ENCODE measurements at places on chromosomes 2 and 18. TPM values are rescaled to one million over a fixed set of nuclear protein-coding genes. Genes with fewer than 3 reads are reported as not detected.

The KIAA2012 gene
- 0.11 TPM for total RNA-seq

The PTMA gene
- 299 TPM for total RNA-seq

The COLEC11 gene
- 30.0 TPM for total RNA-seq

The PRSS56 gene
- total RNA-seq: not detected

The RAX gene
- total RNA-seq: not detected

The PCARE gene
- total RNA-seq: not detected

The REEP1 gene
- 0.61 TPM for total RNA-seq

The FN1 gene
- total RNA-seq: 938 TPM

DNA sequence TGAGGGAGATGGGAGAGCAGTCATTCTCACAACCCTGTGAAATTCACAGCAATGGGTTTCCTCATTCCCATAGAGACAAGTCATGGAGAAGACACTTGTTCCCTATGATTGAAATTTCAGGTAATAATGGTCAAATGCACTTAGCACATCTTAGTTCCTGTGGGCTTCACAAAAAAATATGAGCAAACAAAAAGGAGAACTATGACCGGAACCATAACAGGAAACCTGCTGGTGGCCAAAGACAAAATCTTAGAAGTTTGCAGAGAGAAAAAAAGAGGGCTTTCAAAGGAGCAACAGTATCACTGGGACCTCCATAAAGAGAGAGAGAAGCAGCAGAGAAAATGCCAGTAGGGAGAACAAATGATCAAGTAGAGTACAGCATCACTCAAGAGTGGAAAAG is 138.9 kb upstream of the APCDD1 start:
- no peak overlapping the region for H3K4me3 ChIP-seq
- H3K36me3 ChIP-seq: no peaks in the 10 kb centered on the region
- no peaks in the 10 kb centered on the region for H3K4me1 ChIP-seq
- DNase-seq: no peak
- H3K27me3 ChIP-seq: no peaks in the 10 kb centered on the region

- H3K27ac ChIP-seq: no peak overlapping the region
- no peaks in the 10 kb centered on the region for H3K27me3 ChIP-seq
- no peaks in the 10 kb centered on the region for H3K4me1 ChIP-seq
- no peak overlapping the region for H3K4me3 ChIP-seq
- no peaks in the 10 kb centered on the region for H3K36me3 ChIP-seq
- DNase-seq: no peak
Observed at GRCh38 chr2:146661473-146662096, 1183.2 kb upstream of the ACVR2A start.

GRCh38 chr2:84338069-84338468 is 121.0 kb downstream of the SUCLG1 start:
- no peak overlapping the region for H3K27ac ChIP-seq
- H3K27me3 ChIP-seq: no peaks in the 10 kb centered on the region
- no peak for DNase-seq
- no peak overlapping the region for H3K4me3 ChIP-seq

- H3K4me3 ChIP-seq: no peak overlapping the region
- no peaks in the 10 kb centered on the region for H3K4me1 ChIP-seq
- H3K27ac ChIP-seq: no peak overlapping the region
- no peaks in the 10 kb centered on the region for H3K36me3 ChIP-seq
- no peak for DNase-seq
Observed at GRCh38 chr18:44741511-44741910, 60.8 kb downstream of the SETBP1 start.

GRCh38 chr2:239476029-239476756 is 75.4 kb upstream of the HDAC4 start:
- H3K27ac ChIP-seq: no peak overlapping the region
- no peak for DNase-seq
- no peaks in the 10 kb centered on the region for H3K4me1 ChIP-seq
- no peaks in the 10 kb centered on the region for H3K27me3 ChIP-seq
- H3K36me3 ChIP-seq: no peaks in the 10 kb centered on the region
- H3K4me3 ChIP-seq: no peak overlapping the region

- H3K36me3 ChIP-seq: peaks cover 2% of the 10 kb centered on the region
- no peaks in the 10 kb centered on the region for H3K4me1 ChIP-seq
- no peak overlapping the region for H3K27ac ChIP-seq
Observed at GRCh38 chr2:237996021-237996593, 29.3 kb downstream of the UBE2F start.

DNA sequence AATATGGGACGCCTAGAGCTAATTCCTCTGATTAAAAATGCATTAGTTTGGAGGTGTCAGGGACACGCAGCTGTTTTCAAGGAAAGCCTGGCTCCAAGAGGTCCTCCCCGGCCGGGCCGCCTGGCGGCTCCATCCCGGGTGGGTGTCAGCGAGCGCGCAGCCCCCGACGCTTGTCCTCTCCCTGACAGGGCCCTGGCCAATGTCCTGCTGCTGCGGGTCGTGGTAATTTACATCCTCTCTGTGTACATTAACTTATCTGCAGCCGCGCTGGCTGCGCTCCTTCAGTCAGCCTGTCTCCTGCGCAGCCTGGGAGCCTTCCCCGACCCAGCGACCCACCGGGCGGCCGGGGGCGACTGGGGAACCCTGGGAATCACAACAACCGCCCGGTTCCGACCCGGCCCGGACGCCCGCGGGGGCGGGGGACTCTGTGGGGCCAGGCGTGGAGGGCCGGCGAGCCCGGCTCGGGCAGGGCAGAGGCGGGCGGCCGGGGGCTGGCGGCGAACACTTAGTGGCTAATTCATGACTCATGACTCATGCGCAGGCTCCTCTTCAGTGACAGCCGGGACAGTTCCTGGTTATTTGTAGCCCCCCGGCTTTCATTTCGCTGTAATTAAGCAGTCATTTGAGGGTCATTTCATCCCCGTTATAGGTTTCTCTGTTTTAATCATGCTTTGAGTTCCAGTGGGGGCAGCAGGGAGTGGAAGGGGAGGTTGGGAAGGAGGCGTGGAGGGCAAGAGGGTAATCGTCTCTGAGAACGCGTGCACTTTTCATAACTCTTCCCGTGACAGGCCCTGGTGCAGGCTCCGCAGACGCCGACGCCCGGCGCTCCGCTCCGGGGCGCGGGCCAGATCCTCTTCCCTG is 141.9 kb upstream of the CTAGE1 start:
- H3K27ac ChIP-seq: peak overlapping the region; percentile 90
- H3K36me3 ChIP-seq: no peaks in the 10 kb centered on the region
- H3K4me1 ChIP-seq: peaks cover 17% of the 10 kb centered on the region
- peak overlapping the region; percentile 59 for H3K4me3 ChIP-seq
- no peaks in the 10 kb centered on the region for H3K27me3 ChIP-seq

DNA sequence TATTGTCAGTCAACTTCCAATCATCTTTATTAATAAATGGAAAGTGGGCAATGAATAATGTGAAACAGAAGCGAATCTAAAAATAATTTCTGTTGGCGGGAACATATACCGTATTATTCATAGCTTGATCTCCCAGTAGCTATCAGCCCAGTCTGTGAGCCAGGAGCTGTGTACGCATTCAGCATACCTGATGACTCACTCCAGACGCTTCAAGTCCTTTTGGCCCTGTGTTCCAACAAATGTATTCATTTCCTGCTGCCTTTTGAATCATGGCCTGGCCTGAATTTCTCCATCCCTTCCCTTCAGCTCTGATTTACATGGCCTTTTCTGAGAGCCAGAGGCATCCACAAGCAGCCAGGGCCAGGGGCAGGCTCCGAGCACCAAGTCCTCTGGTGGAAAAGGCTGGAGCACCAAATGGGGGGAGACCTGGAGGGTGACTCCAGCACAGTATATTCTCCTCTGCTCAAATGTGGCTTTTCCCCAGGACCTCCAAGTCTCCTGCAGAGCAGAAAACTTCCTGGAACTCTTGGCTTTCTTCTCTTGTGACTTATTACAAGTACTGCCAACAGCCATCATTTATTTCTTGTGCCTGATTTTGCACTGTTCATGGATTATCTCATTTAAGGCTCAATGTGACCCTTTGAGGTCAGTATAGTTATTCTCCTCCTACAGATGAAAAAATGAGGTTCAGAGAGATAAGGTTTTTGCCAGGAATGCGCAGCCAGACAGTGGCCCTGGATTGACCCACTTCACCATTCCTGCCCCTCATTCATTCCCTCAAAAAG is 108.7 kb downstream of the EN1 start:
- H3K4me3 ChIP-seq: no peak overlapping the region
- no peak overlapping the region for H3K27ac ChIP-seq
- H3K4me1 ChIP-seq: no peaks in the 10 kb centered on the region
- no peak for DNase-seq

DNA sequence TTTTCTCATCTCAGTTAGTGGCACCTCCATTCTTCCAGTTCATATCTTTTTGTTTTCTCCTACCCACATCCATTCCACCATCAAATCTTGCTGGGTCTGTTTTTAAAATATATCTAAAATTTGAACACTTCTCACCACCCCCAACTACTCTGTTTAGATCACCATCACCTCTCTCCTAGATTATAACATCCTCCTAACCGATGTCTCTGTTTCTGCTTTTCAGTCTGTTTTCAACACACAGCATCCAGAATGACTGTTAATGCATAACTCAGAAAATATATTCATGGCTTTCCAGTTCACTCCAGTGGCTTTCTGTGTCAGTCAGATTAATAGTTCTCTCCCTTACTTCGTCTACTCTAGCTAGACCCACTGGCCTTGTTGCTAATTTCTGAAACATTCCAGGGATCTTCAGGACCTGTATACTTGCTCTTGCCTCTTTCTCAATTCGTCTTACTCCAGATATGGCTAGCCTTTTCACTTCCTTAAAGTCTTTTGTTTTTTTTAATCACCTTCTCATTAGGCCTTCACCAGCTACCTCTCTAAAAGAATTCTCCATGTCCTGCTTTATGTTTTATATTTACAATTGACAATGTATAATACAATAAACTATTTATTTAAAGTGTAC is 105.3 kb downstream of the COMMD1 start:
- DNase-seq: no peak
- no peaks in the 10 kb centered on the region for H3K27me3 ChIP-seq
- H3K4me1 ChIP-seq: peaks cover 20% of the 10 kb centered on the region
- no peak overlapping the region for H3K27ac ChIP-seq
- H3K36me3 ChIP-seq: no peaks in the 10 kb centered on the region

GRCh38 chr18:67636597-67637385 is 120.3 kb upstream of the DSEL start:
- no peaks in the 10 kb centered on the region for H3K4me1 ChIP-seq
- DNase-seq: no peak
- H3K36me3 ChIP-seq: no peaks in the 10 kb centered on the region
- H3K27me3 ChIP-seq: no peaks in the 10 kb centered on the region
- H3K4me3 ChIP-seq: no peak overlapping the region

- no peaks in the 10 kb centered on the region for H3K27me3 ChIP-seq
- peaks cover 22% of the 10 kb centered on the region for H3K4me1 ChIP-seq
- no peaks in the 10 kb centered on the region for H3K36me3 ChIP-seq
- no peak for DNase-seq
Observed at GRCh38 chr2:218805627-218806026, 23.7 kb downstream of the CYP27A1 start.

DNA sequence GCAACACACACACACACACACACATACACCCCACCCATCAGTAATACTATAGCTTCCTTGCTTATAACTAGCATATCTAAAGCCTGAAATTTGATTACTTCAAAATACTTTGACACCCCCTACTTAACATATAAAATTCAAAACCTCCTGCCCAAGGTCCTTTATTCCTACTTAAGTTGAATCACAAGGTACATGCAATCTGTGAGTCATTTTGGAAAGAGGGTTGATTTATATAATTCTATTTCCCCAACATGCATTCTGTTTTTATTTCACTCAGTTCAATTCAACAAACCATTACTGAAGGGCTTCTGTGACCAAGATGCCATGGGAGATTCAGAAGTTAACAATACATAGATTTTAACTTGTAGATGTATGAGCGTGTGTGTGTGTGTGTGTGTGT is 420.7 kb downstream of the METTL4 start:
- H3K36me3 ChIP-seq: no peaks in the 10 kb centered on the region
- H3K27me3 ChIP-seq: no peaks in the 10 kb centered on the region
- no peak overlapping the region for H3K4me3 ChIP-seq
- H3K4me1 ChIP-seq: no peaks in the 10 kb centered on the region

DNA sequence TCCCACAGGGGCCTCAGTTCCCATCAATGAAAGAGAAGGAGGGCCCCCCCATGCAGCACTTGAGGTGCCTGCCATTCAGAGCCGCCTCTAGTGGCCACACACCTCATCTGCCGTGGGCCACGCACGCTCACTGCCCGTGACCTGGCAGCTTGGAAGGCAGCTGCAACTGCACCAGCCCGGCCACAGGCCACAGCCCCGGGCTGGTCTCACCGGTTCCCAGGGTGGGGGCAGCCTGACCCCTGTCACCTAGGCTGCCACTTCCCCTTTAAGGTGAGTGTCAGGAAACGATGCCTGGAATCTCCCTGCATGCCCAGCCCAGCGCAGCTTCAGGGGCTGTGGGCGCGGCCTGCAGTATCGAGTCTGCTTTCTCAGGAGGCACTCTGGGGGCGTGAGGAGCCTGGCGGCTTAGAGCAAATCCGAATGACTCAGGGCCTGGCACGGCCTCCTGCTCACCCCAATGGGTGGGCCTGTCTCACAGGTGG is 2.6 kb downstream of the MAB21L4 start:
- no peak overlapping the region for H3K27ac ChIP-seq
- no peak for DNase-seq
- no peaks in the 10 kb centered on the region for H3K27me3 ChIP-seq
- no peaks in the 10 kb centered on the region for H3K36me3 ChIP-seq

- no peaks in the 10 kb centered on the region for H3K4me1 ChIP-seq
- no peak overlapping the region for H3K4me3 ChIP-seq
- no peak for DNase-seq
- H3K27me3 ChIP-seq: no peaks in the 10 kb centered on the region
- H3K27ac ChIP-seq: no peak overlapping the region
- no peaks in the 10 kb centered on the region for H3K36me3 ChIP-seq
Observed at GRCh38 chr2:214629875-214630274, 179.6 kb downstream of the BARD1 start.

- no peak overlapping the region for H3K4me3 ChIP-seq
- H3K27ac ChIP-seq: no peak overlapping the region
Observed at GRCh38 chr18:5180254-5180653, 16.8 kb downstream of the AKAIN1 start.

DNA sequence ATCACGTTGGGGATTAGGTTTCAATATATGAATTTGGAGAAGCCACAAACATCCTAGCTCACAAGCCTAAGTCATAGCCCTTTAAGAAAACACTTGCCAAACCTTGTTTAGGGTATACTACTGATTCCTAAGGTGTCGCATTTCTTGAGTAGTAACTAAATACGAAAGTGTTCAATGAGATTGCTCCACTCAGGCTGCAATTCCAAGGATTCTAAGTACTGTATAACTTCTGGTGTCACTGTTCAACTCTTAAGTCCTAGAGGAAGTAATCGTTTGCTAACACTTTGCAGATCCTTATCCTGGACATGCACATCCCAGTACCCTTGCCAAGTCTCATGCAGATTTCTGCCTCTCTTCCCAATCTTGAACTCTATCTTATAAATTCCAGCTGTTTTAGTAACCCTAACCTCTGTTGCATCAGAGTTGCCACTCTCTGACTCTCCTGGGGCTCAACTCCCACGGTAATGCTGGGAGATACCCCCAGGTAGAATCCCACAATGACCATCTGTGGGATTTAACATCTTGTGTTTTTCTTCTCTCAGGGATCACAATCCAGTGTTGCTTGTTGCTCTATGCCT is 122.4 kb downstream of the HIBCH start:
- DNase-seq: no peak
- no peaks in the 10 kb centered on the region for H3K27me3 ChIP-seq
- H3K4me1 ChIP-seq: no peaks in the 10 kb centered on the region
- H3K4me3 ChIP-seq: no peak overlapping the region
